ENCODE measurements at places on chromosomes 2 and 18.

- DNase-seq, result no peak
Observed at GRCh38 chr2:234985608-234986245, 33.9 kb downstream of the SH3BP4 start.

DNA sequence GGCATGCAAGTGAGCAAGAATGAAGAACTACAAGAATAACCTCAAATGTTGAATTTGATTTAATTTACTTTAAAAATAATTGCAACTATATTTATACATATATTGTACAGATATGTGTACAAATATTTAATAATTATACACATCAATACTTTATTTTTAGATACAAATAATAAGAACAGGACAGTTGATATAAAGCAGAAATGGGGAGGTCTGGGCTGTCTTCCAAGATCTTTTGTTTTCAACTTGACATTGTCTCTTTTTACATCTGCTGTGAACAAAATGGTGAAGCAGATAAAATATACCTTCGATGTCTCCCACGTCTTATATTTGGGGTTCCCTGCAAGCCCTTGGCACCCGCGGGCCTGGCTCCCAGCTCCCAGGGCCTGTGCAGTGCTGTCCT lies 231.3 kb upstream of the RBBP8 start:
- no peak for DNase-seq

GRCh38 chr2:120624061-120624737 lies 111.5 kb upstream of the GLI2 start:
- DNase-seq, result peak; percentile 23

- DNase-seq, result no peak
Observed at GRCh38 chr18:27211569-27211968, 26.5 kb upstream of the CHST9 start.

- no peak for DNase-seq
Observed at GRCh38 chr2:203612246-203612645, 77.1 kb upstream of the RAPH1 start.

GRCh38 chr2:202376460-202377206 lies 506 bp downstream of the BMPR2 start:
- peak; percentile 53 for DNase-seq

GRCh38 chr2:139924070-139924469 lies 1143.9 kb upstream of the NXPH2 start:
- DNase-seq, result no peak

DNA sequence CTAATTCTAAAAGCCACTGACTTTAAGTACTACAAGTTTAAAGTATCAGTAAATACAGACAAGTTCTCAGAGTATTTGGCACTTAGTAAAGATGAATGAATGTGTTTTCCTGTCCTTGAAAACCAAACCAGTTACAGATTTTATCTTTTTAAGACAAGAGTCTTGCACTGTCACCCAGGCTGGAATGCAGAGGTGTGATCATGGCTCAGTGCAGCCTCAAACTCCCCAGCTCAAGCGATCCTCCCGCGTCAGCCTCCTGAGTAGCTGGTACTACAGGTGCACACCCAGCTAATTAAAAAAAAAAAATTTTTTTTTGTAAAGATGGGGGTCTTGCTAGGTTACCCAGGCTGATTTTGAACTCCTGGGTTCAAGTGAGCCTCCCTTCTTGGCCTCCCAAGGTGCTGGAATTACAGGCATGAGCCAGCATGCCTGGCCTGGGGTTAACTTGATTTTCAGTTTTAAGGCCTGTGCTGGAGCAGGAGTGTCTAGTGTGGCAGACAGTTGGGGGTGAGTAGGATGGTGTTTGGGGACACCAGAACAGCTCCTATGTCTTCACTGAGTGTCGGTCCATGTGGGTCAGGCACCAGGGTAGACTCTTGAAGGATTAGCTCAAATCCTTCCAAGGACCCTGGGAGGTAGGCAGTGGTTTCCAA lies 9.7 kb downstream of the RPS7 start:
- no peak for DNase-seq

DNA sequence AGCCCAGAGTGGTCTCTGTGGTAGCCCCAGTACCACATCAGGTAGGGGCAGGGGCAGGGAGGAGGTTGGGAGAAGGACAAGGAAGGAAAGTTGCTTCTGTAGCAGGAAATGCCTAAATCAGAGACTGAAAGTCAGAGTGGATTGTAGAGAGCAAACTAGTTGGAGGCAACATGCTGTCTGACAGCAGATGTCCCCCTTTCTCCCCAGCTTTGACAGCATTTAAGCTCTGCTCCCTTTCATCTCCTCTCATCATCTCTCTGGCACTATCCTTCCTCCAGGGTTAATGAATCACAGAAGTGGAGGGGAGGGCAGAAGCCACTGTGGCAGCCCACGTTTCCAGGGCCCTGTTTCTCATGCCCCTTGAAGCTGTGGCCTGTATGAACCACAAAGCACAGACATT lies 50.4 kb downstream of the BOD1L2 start:
- DNase-seq, result no peak
